ENCODE measurements at places on chromosomes 6 and 20.

DNA sequence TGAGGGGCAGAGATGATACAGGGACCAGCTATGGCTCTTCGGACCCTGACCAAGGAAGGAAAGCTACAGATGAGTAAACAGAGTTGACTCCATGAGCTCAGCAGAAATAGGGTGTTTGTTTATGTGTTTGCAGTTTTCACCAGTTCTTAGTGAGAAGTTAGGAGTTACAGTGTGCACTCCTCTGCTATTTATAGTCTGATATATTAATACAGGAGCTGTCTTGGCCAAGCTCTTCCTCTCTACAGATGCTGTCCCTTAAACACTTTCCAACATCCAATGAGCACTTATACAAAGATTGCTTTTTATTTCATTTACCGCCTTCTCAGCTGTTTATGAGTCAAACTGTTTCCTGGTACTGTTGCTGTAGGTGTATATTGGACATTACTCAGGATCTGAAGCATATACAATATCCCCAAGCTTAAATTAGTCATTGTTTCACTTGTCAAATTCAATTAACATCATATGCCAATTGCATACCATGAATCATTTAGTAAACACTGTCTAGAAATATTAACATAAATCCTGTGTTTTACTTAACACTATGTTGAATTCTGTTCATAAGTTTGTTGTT lies 618.0 kb downstream of the PRKN start:
- no peak for DNase-seq

GRCh38 chr6:40438246-40438887 lies 148.8 kb downstream of the LRFN2 start:
- DNase-seq: no peak

DNA sequence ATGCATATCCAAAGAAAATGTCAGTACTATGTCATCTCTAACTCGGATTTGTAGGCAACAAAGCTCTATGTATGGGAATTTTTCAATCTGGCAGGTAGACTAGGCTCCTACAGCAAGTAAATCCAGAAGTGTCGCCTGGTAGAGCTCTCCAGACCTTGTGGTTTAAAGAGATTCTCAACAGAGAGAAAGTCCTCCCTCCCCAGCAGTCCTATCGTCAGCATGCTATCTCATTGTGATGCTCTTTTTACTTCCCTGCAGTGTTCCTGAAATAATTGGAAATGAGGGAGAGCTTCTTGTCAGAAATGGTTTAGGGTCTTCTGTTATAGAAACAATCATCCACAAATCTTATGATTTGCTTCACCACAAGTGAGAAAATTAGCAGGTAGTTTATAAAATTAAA lies 395.4 kb downstream of the FRK start:
- DNase-seq: no peak

- no peak for DNase-seq
These were observed 286.2 kb upstream of the QKI start for GRCh38 chr6:163128324-163128723.

GRCh38 chr6:145783796-145784195 lies 30.8 kb downstream of the FBXO30 start:
- no peak for DNase-seq

DNA sequence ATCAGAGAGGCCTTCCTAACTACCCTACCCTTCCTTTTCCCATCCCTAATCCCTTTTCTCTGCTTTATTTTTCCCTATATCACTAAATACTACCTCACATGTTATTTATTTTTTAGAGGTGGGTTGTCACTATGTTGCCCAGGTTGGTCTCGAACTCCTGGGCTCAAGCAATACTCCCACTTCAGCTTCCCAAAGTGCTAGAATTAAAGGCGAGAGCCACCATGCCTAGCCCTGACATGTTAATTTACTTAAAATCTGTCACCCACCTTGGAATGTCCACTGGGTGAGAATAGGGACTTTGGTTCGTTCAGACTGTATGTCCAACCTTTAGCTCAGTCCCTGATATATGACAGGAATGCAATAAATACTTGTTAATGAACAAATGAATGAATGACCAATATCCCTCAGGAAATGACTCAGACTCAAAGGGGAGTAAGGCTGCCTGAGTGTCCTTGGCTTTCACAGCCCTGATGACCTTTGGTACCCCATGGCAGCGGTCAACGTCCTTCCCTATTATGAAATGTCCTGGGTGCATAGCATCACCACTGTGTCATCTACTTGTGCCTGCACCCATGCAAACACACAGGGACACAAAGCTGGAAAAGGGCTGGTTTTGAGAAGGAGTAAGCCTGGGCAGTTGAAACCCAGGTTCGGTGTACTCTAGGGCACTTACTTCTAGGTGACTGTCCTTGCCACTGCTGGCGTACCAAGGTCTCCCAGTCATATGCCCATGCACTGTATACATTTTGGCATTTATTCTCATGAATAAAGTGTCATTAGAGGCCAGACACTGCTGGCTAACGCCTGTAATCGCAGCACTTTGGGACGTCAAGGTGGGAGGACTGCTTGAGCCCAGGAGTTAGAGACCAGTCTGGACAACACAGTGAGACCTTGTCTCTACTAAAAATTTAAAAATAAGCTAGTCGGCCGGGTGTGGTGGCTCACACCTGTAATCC lies 26.5 kb downstream of the BCL2L1 start:
- no peak for DNase-seq

GRCh38 chr6:136783495-136784270 lies 8.6 kb downstream of the MAP3K5 start:
- peak; percentile 53 for DNase-seq

GRCh38 chr20:41222703-41223102 lies 85.4 kb downstream of the PLCG1 start:
- DNase-seq: no peak

DNA sequence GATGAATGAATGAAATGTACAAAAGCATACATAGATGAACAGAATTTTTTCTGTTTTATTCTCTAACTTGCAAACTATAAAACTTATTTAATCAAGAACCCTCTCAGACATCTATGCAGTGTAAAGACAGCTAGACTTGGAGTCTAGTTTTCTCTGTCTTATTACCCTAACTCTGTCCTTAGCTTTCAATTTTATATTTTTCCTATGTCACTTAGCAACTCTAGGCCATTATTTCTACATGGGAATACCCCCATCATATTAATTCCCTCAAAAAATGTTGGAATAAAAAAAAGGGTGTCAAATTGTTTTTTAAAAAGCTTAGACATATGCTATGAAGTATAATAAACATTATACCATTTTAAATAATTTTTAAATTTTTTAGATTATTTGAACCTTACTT lies 1.2 kb downstream of the RHAG start:
- no peak for DNase-seq

DNA sequence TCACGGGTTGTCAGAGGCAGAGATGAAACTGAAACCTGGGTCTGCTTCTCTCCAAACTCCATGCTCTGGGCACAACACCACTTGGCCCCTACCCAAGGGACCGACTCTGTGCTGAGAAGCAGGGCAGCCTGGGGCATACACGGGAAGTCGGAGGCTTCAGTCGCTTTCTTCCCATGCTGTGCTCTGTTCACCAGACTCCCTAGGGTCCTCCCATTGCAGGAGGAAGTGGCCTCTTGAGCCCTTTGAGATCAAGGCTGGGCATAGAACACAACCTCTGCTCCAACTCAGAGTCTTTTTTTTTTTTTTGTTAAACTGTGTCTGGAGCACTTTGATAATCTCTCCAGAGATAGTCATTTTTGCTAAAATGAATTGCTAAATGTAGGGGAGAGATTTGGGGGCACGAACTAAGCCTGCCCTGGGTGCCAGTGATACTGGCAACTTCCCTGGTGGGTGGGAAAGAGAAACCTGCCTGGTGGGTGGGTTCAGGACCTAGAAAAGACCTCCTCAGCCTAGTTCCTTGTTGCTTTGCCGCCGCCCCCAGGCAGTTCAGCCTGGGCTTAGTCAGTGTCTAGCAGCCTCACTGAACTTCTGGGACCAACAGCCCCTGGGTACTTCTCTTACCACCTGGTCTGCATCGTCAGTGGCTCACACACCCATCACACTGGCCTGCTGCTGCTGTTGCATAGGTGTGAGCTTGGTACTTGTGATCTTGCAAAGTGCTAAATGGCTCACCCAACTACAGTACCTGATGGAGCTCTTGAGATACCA lies 62.0 kb downstream of the PPP1R14C start:
- DNase-seq: no peak

DNA sequence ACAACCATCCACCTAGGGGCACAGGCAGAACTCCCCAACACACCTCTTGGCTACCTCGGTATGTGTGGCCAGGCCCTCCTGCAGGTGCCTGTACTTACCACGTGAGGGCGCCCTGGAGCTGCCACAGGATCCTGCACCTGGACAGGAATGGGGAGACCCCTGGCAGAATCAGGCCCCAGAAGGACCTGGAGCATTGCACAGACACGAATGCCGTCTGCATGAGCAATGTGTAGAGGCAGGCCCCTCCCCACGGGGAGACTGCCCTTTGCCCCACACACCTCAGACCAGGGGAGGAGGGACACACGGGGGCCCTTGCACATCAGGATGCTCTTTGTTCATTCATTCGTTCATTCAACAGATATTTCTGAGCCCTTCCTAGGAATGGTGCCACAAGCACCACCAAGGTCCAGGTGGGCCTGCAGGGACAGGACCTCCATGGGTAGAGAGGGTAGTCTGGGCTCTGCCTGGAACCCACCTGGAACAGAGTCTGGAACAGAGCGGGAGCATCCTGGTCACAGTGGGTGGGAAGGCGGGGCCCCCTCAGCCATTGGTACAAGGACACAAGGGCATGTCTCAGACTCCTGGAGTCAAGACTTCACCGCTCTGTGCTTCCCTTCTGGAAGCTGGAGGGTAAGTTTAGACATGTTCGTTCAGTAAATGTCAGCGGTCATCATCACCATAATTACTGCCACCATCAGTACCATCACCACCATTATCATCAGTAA lies 32.3 kb downstream of the YTHDF1 start:
- peak; percentile 11 for DNase-seq

GRCh38 chr6:307874-308273 lies 15.6 kb downstream of the DUSP22 start:
- DNase-seq: no peak

- no peak for DNase-seq
These were observed 69.1 kb downstream of the CD164 start for GRCh38 chr6:109313139-109313538.

DNA sequence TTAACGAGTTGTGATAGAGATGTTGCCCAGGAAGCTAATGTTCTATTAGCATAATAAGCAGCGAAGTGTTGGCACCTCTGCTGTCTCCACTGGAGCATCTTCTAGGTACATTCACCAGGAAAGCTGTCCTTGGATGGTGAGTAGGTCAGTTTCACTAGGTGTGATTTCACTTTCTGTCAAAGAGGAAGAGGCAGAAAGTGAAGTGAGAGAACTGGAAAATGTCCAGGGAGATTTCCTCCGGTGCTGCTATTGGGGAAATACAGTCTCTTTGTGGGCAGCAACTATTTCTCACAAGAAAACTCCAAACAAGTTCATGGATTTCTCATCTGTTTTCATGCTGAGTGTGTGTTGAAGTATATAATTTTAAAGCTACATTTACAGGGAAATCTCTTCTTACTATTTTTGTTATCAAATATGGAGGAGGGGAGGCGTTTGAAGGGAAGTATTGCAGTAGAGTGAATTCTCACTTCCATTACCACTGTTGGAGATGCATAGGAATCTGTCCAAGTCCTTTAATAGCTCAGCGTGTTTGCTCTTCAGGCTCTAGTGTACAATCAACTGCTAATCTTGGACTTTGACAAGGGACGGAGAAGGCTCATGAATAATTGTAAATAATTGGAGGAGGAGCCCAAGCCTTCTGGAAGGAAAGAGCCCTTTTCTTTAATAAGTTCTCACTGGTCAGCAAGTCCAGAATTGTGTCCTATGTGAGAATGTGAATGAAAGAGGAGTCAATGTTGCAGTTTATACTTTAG lies 16.1 kb upstream of the TSBP1 start:
- DNase-seq: no peak

DNA sequence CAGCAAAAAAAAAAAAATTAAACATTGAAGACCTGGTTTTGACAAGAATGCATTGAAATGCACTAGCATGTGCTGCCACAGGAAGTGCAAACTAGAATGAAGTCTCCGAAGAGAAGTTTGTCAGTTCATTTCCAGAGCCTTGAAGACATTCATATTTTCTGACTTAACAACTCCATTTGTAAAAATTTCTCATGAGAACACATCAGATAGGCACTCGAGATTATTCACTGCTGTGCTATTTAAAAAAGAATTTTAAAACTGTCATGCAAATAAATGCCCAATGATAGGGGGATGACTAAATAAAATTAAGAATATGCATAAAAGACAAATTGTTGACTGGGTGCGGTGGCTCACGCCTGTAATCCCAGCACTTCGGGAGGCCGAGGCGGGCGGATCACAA lies 394.6 kb upstream of the JARID2 start:
- DNase-seq: no peak

- no peak for DNase-seq
These were observed 8.8 kb downstream of the RPS6KA2 start for GRCh38 chr6:166618251-166618650.

- no peak for DNase-seq
These were observed 504.4 kb downstream of the TFAP2B start for GRCh38 chr6:51323056-51323455.

DNA sequence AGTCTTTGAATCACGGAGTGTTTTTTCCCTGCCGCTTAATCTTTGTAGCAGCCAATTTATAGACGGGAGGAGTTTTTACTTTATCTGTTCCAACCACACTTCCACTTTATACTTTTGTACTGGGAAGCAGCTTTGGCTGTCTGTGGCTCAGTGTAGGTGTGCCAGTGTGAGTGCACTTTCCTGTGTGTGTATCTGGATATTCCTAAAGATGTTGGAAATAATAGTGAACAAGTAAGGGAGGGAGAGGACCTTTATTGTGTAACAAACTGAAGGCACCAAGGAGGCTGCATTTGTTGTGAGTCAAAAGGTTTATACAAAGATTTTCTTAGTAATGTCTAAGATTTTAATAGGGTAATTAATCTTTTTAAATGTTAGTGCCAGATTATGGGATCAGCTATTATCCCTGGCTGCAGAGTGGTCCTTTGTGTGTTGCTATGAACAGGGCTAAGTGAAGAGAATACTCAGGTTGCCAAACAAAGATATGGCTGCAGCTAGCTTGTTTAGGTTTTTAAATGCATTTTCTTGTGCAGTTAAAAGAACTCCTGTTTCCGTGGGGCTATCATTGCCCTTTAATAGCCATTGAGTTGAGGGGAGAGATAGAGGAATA lies 226.3 kb downstream of the RNF144B start:
- DNase-seq: no peak

DNA sequence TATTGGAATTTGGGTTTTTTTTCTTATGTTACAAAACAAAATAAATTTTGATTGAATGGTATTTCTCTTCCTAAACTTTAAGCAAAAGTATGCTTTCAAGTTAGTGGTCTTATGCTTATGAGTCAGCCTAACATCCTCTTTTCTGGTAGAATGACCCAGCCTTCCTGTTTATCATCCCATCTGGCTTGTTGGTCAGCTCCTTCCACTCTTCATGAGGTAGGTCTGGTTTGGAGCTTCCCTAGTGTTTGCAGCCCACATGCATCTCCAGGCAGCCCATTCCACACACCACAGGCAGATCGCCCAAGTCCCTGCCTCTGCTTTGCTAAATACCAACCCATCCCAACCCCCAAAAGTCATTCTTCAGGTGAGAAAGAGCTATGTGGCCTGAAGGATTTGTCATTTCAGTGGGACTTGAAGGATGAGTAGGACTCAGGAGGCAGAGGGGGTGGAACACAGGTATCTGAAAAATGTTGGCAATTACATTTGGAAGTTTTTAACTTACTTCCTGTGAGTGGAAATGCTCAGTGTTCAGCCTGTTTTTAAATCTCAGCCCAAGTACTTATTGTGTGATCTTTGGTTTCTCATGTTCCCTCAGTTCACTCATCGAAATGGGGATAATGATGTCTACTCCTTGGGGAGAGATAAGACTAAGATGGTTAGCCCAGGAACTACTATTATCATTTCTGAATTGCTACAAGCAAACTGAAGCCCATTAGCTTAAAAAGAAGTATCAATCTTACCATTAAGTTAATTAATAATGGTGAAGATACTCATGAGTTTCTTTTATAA lies 294.0 kb downstream of the ADGB start:
- peak; percentile 9 for DNase-seq

- DNase-seq: no peak
These were observed 100.9 kb upstream of the TCF21 start for GRCh38 chr6:133787859-133788505.

All from CD4-positive, alpha-beta T cell treated with Interferon gamma for 1 hour (primary cell).